ENCODE measurements at places on chromosomes 4 and X.

DNA sequence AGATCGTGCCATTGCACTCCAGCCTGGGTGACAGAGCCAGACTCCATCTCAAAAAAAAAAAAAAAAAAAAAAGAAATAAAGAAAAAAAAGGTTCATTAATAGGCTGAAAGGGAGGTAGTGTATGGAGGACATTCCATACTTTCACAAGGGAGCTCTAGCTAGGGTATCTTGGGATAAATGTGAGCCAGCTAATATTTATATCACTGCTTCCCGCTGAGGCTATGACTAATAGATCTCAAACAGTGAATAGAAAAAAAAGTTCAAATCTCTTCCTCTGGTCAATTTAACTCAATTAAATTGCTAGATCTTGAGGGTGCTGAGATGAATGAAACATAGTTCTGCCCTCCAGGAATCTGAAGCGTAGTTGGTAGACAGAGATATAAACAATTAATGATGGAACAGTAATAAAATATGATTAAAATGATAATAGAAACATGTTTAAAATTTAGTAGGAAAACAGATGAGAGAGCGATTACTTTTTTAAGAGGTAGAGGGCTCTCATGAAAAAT, 55.7 kb upstream of the SHISA3 start:
- no peak for DNase-seq

- DNase-seq: no peak
Observed at GRCh38 chr4:77433418-77433733, 172.2 kb upstream of the CXCL13 start.

GRCh38 chr4:70895405-70895804, 6.8 kb upstream of the MOB1B start:
- DNase-seq: no peak

- DNase-seq: no peak
Observed at GRCh38 chrX:3362956-3363355, 16.5 kb upstream of the MXRA5 start.

- DNase-seq: no peak
Observed at GRCh38 chrX:122545778-122546177, 638.3 kb upstream of the GRIA3 start.

DNA sequence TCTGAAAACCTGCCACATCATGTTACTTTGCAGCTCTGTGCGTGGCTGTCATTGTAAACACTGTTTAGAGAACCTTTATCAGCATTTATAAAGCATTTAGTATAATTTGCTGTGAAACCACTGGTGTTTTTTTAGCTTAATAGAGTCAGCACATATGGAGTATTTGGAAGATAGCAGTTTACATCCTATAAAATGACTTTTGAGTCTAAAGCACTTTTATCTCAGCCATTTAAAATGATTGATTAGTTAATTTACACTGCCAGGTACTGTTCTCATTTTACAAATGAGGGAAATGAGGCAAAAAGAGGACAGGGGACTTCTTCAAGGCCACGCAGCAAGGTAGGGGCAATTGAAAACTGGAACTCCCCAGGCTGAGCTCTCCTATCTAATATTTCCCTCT, 181.7 kb downstream of the FRMPD4 start:
- DNase-seq: no peak

- DNase-seq: no peak
Observed at GRCh38 chr4:48949518-48950219, 36.4 kb upstream of the CWH43 start.

- no peak for DNase-seq
Observed at GRCh38 chrX:23887451-23887850, 20.3 kb downstream of the APOO start.

DNA sequence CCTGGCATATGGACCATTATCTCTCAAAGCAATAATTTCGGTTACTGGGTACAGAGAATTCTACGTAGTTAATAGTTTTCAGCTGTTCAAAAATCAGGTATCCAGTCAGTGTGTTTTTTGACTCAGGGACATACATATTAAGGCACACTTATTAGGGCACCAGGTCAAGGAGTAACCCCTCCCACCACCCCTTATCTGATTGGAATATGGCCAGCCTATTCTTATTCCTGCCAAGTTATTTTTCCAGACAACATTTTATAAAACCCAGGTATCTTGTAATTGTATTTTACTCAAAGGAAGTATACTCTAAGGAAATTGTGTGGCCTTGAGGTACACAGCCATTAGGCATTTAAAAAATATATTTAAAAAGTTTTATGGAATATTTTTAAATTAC, 4.3 kb downstream of the ZFX start:
- DNase-seq: no peak

- DNase-seq: no peak
Observed at GRCh38 chrX:40291553-40291952, 193.8 kb upstream of the BCOR start.

GRCh38 chr4:87120411-87121162, 99.8 kb downstream of the KLHL8 start:
- DNase-seq: no peak

DNA sequence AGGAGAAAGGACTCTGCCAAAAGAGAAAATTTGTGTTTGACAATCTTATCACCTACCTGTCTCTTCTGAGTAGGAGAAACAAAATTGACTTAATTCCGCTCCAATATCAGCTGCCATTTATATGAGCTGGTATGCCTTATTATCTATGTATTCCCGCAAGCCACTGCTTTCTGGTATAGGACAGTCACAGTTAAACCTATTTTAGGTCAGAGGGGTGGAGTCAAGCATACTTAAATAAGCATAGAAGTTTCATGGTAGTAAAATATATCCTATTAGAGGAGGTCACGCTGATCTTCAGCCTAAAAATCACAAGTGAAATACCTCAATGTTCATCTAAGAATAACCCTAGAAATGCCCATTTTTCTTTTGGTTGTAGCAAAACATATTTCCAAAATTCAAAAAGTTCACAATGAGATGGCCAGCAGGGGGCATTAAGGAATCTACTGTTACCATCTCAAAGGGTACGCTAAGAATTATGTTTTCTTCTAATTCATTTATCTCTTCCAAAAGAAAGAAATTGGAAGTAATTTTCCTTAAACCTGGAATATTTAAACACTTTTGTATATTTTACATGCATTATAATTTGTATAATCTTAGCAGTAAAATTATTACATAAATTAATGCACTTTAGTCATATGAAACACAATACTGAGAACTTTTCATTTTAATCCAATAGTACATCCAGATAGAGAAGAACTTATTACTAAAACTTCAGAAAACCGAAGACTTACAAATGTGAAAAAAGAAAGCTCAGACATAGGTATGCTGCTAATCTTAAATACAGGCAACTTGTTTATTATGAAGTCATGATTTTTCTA, 10.5 kb downstream of the PPAT start:
- peak; percentile 39 for DNase-seq

DNA sequence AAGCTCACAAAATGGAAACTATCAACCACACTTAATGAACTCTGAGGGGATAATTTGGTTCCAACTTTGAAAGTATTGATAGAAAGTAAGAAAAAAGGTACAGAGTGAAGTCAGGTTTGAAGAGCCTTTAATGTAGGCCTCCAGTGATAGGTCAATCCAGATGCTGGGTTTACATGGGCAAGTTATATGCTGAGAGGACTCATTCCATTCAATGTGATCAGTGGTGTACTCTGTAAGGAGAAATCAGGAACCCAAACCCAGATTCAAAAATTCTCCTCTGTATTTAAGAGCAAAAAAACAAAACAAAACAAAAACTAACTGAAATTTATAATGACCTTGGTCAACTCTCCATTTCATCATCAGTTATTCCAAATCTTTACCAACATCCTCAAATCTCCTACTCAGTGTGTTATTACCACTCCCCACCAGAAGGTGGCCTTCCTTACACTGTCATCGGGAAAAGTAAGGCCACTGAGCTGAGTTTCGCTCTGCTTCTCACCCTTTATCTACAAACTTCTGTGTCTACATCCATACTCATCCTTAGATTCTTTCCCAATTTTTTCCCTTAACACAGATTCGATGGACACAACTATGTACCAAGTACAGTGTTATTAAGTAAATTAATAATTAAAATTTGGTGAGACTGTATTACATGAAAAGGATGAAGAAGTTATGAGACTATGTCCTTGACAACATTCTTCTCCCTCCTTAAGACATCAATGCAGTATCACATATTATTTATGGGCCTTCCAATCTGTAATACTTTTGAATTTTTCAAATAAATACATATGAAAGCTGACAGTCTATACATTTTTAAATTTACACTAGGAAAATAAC, 88.3 kb downstream of the ZAR1 start:
- DNase-seq: peak; percentile 26

DNA sequence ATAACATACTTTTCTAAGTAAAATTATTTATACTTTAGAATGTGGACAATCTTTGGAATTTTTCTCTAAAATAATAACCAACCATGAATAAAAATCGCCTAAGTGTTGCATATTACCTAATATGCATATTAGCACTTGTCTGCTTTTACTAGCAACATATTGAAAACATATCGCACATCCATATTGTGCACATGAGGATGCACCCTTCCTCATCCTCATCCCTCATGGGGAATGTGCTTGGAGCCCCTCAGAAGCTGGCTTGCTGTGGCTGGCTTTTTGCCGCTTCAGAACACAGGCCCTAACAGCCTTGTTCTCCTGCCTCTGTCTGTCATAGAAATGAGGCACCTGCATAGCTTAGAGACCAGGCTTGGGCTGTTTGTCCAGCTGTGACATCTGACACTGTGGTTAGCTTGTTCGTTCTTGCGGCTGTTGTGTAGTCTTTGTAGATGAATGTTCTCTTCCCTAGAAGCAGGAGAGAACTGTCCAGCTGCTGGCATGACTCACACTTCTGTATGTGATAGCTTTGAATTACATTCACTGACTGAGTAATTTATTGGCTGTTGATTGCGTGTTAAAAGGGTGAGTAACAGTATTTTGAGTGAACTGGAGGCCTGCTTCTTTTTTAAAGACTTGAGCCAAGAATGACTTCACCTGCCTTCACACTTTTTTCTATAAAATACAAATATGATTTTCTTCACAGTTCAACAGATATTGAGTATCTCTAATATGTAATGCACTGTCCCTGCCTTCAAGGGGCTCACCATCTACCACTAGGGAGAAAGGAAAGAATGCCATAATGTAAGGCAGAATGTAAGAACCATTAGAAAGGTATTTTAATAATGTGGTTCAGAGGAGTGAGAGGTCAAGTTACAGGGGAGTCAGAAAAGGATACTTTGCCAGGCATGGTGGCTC, 81.9 kb downstream of the HMGB2 start:
- no peak for DNase-seq

GRCh38 chrX:146243041-146243440, 425.4 kb downstream of the SLITRK2 start:
- DNase-seq: no peak

- DNase-seq: no peak
Observed at GRCh38 chr4:101157415-101158133, 189.8 kb downstream of the PPP3CA start.

- no peak for DNase-seq
Observed at GRCh38 chr4:21555083-21555482, 393.5 kb downstream of the KCNIP4 start.

DNA sequence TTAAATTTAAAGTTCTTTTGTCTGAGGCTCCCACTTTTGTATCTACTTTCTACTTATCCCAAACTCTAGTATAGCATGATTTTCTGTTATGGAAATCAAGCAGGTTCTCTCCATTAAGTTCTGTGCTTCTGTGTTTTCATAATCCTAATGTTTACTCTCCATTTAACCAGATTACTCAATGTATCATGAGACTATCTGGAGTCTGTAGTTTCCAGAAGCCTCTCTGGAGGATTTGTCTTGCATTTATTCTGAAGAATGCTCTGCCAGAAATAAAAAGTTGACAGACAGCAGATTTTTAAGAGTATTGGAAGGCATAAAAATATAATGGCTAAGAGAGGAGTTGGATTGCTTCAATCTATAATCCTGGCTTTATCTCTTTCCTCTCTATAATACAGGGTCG, 39.2 kb upstream of the PLS3 start:
- DNase-seq: no peak

- DNase-seq: no peak
Observed at GRCh38 chr4:8000721-8001491, 61.2 kb upstream of the AFAP1 start.

GRCh38 chrX:139639253-139639652, 68.7 kb downstream of the MCF2 start:
- no peak for DNase-seq

DNA sequence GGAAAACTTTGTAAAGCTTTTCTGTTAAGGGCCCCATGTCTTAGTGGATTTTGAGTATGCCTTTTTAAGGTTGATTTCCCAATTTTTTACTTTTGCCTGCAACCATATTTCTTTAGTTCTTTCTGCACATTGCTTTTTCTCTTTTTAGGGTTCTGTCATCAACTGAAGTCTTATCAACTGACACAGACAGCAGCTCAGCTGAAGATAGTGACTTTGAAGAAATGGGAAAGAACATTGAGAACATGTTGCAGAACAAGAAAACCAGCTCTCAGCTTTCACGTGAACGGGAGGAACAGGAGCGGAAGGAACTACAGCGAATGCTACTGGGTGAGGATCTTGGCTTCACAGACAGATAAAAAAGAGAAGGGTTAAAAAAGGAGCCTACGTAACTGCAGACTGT, 27.8 kb downstream of the TAF1 start:
- DNase-seq: no peak

- no peak for DNase-seq
Observed at GRCh38 chr4:164154416-164154815, 599.5 kb upstream of the SMIM31 start.

DNA sequence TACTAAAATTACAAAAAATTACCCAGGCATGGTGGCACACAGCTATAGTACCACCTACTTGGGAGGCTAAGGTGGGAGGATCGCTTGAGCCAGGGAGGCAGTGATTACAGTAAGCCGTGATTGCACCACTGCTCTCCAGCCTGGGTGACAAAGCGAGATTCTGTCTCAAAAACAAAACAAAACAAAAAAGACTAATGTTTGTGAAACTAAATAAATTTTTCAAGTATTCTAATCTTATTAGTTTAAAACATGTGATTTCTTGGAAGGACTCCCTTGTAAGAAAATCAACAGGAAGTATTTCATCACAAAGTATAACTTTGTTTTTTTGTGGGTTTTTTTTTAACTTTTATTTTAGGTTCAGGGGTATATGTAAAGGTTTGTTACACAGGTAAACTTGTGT, 89.6 kb downstream of the EGF start:
- no peak for DNase-seq
